ENCODE measurements at places on chromosomes 1 and 21.
A peak's percentile ranks its signal among the peaks of the same experiment; 100 is the strongest.

DNA sequence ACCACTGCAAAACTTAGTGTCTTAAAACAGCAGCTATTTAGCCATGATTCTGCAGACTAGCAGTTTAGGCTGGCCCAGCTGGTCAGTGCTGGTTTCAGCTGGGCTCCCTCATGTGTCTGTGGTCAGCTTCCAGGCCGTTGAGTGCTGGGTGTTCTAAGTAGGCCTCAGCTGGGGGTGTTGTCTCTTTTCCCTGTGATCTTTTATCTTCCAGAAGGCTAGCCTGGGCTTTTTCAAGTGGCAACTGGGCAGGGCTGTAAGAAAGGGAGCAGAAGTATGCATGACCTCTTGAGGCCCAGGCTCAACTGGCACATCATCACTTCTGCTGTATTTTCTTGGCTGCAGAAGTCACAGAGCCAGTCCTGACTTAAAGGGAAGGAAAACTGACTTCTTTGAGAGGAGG is 136.1 kb downstream of the KIF26B start:
- no peak overlapping the region for H3K27ac ChIP-seq
- no peaks in the 10 kb centered on the region for H3K36me3 ChIP-seq
- no peak overlapping the region for H3K4me3 ChIP-seq

- no peak overlapping the region for H3K27ac ChIP-seq
- H3K36me3 ChIP-seq = no peaks in the 10 kb centered on the region
- H3K27me3 ChIP-seq = no peaks in the 10 kb centered on the region
- H3K4me1 ChIP-seq = no peaks in the 10 kb centered on the region
Measured at GRCh38 chr1:33377756-33378155, 53.1 kb downstream of the PHC2 start.

DNA sequence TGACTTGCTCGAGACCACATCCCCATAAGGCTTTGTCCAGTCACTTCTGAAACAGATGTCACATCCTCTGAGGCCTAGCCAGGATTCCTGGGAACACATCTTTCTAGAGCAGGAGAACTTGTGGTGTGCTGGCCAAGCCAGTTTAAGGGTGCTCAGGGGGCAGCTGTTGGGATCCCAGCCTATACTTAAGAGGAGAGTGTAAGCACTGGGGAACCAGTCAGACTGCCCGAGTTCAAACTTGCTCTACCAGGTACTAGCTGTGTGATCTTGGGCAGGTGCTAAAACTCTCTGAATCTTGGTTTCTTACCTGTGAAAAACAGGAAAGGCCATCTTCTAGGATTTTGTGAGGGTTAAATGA is 15.6 kb upstream of the LY9 start:
- H3K4me3 ChIP-seq = no peak overlapping the region
- H3K27ac ChIP-seq = no peak overlapping the region
- no peaks in the 10 kb centered on the region for H3K36me3 ChIP-seq
- no peaks in the 10 kb centered on the region for H3K4me1 ChIP-seq
- no peaks in the 10 kb centered on the region for H3K27me3 ChIP-seq

GRCh38 chr21:36166705-36167104 is 10.1 kb downstream of the DOP1B start:
- no peaks in the 10 kb centered on the region for H3K27me3 ChIP-seq
- no peak overlapping the region for H3K27ac ChIP-seq
- H3K36me3 ChIP-seq = no peaks in the 10 kb centered on the region
- H3K4me3 ChIP-seq = no peak overlapping the region

- H3K4me3 ChIP-seq = no peak overlapping the region
- no peak overlapping the region for H3K27ac ChIP-seq
- no peak for DNase-seq
- no peaks in the 10 kb centered on the region for H3K36me3 ChIP-seq
Measured at GRCh38 chr1:184330875-184331274, 56.0 kb upstream of the C1orf21 start.

DNA sequence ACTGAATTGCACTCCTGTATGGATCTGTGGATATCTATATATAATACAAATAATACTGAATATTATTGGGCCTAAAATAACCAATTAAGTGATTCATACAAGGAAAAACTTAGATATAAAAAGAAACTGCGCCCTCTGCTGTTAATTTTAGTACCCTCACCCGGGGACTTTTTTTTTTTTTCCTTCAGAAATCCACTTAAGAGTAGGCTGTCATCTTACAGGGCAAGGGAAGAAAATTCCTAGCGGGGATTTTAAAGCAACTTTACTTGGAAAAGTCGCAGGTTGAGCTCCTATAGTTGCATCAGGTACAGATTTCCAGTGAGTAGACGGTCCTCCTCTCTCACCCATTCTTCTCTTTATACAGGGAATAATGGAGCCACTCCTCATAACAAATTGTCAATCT is 1.3 kb downstream of the NTNG1 start:
- no peak overlapping the region for H3K27ac ChIP-seq
- no peak overlapping the region for H3K4me3 ChIP-seq
- H3K36me3 ChIP-seq = no peaks in the 10 kb centered on the region
- DNase-seq = no peak

GRCh38 chr1:87766737-87767136 is 438.1 kb downstream of the LMO4 start:
- no peaks in the 10 kb centered on the region for H3K27me3 ChIP-seq
- no peak overlapping the region for H3K4me3 ChIP-seq
- H3K4me1 ChIP-seq = no peaks in the 10 kb centered on the region
- no peaks in the 10 kb centered on the region for H3K36me3 ChIP-seq
- no peak overlapping the region for H3K27ac ChIP-seq

GRCh38 chr1:89502042-89502441 is 22.6 kb upstream of the LRRC8B start:
- no peaks in the 10 kb centered on the region for H3K4me1 ChIP-seq
- no peaks in the 10 kb centered on the region for H3K36me3 ChIP-seq
- no peak for DNase-seq
- no peaks in the 10 kb centered on the region for H3K27me3 ChIP-seq

- H3K27ac ChIP-seq = no peak overlapping the region
- DNase-seq = no peak
- H3K4me1 ChIP-seq = no peaks in the 10 kb centered on the region
- H3K4me3 ChIP-seq = no peak overlapping the region
- no peaks in the 10 kb centered on the region for H3K36me3 ChIP-seq
Measured at GRCh38 chr1:242847390-242847993, 323.0 kb upstream of the PLD5 start.

- no peaks in the 10 kb centered on the region for H3K27me3 ChIP-seq
- no peak overlapping the region for H3K27ac ChIP-seq
- H3K36me3 ChIP-seq = no peaks in the 10 kb centered on the region
Measured at GRCh38 chr1:185568155-185569123, 165.8 kb upstream of the HMCN1 start.

DNA sequence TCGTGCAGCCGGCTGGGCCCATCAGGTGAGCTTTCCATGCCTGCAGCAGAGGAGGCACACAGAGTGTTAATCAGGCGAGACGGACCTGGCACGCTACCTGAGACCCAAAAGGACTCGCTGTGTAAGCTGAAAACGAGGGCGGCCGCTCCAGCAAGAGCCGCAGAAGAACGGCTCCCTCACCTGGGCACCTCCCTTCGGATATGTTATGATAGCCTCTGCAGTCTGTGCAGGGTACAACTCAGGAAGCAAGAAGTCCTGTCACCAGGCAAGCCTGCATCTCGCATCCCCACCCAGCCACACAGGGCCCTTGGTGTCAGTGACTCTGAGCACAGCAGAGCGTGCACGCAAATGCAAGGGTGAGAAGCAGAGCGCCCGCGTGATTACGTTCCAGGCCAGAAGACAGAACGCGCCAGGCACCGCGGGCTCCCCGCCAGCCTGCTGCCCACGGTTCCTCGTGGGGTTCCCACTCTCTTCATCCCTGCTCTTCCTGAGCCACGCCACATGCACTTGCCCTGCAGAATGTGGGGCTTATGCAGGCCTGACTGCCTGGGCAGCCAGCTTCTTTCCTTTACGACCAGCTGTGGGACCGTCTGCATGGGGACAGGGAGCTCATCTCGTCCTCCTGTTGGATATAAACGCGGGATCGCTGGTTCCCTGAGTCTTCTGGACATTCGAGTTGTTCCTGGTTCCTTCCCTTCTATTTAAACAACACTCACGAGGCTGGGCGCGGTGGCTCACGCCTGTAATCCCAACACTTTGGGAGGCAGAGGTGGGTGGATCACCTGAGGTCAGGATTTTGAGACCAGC is 20.2 kb upstream of the LRRC47 start:
- no peaks in the 10 kb centered on the region for H3K27me3 ChIP-seq
- DNase-seq = no peak
- H3K27ac ChIP-seq = no peak overlapping the region
- no peak overlapping the region for H3K4me3 ChIP-seq
- H3K4me1 ChIP-seq = no peaks in the 10 kb centered on the region
- H3K36me3 ChIP-seq = peaks cover 47% of the 10 kb centered on the region

- H3K36me3 ChIP-seq = no peaks in the 10 kb centered on the region
- H3K27ac ChIP-seq = no peak overlapping the region
- DNase-seq = no peak
- no peaks in the 10 kb centered on the region for H3K27me3 ChIP-seq
- peaks cover 25% of the 10 kb centered on the region for H3K4me1 ChIP-seq
Measured at GRCh38 chr1:1373815-1374588, 1.0 kb downstream of the AURKAIP1 start.

DNA sequence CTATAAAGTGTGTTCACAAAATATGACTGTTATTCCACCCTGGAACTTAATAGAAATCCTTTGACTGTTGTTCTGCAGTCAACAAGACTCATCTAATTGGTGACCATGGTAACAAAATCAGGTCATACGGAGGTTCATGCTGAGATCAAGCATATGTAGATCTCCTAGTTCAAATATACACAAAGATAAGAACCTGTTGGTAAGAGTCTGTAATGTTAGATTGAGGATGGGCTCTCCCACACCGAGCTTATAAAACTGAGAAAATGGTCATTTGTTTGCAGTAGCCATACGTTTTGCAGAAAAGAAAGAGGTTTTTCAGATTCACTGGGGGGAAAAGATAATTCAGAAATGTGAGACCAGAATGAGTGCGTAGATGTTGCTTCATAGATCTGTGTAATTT is 468.1 kb downstream of the RPS6KC1 start:
- no peak overlapping the region for H3K27ac ChIP-seq
- H3K4me3 ChIP-seq = no peak overlapping the region
- no peaks in the 10 kb centered on the region for H3K27me3 ChIP-seq
- no peak for DNase-seq
- H3K4me1 ChIP-seq = no peaks in the 10 kb centered on the region
- H3K36me3 ChIP-seq = no peaks in the 10 kb centered on the region

- no peak for DNase-seq
- H3K4me3 ChIP-seq = no peak overlapping the region
- H3K27me3 ChIP-seq = no peaks in the 10 kb centered on the region
- no peaks in the 10 kb centered on the region for H3K4me1 ChIP-seq
Measured at GRCh38 chr1:40300249-40300567, 16.9 kb downstream of the COL9A2 start.

GRCh38 chr1:225817611-225818061 is 7.7 kb downstream of the EPHX1 start:
- DNase-seq = no peak
- H3K27me3 ChIP-seq = no peaks in the 10 kb centered on the region
- H3K36me3 ChIP-seq = no peaks in the 10 kb centered on the region
- H3K4me3 ChIP-seq = no peak overlapping the region
- peak overlapping the region; percentile 91 for H3K27ac ChIP-seq
- peaks cover 88% of the 10 kb centered on the region for H3K4me1 ChIP-seq

- DNase-seq = no peak
- no peaks in the 10 kb centered on the region for H3K27me3 ChIP-seq
- H3K27ac ChIP-seq = no peak overlapping the region
- H3K4me3 ChIP-seq = no peak overlapping the region
- no peaks in the 10 kb centered on the region for H3K36me3 ChIP-seq
Measured at GRCh38 chr1:228341814-228342626, 64.6 kb downstream of the TRIM11 start.

DNA sequence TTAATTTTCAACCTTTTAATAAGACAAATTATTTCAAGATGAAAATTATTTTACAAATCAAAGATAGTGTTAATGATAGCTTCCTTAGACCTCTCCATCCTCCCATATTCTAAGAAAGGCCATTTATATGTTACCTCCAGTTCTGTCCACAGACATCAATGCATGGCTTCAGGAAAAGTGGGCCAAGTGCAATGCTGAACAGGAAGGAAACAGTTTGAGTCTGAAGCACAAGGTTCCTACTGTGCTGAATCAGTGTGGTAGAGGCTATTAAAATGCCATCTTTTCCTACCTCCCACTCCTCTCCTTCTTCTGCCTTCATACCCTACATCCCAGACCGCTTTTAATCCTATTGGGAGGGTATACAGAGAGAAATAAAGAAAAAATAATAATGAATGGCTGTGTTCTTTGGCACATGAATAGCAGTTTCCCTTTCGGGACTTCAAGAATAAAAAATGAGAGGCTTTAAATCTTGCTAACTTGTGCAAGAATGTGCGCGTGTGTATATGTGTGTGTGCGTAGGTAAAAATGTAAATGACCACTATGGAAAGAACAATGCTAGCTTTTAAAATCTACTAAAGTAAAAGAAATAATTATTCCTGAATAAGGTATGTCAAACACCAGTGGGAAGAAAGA is 62.6 kb upstream of the C1orf105 start:
- no peaks in the 10 kb centered on the region for H3K27me3 ChIP-seq
- peak overlapping the region; percentile 42 for H3K27ac ChIP-seq
- H3K36me3 ChIP-seq = no peaks in the 10 kb centered on the region
- H3K4me3 ChIP-seq = no peak overlapping the region
- peaks cover 3% of the 10 kb centered on the region for H3K4me1 ChIP-seq

DNA sequence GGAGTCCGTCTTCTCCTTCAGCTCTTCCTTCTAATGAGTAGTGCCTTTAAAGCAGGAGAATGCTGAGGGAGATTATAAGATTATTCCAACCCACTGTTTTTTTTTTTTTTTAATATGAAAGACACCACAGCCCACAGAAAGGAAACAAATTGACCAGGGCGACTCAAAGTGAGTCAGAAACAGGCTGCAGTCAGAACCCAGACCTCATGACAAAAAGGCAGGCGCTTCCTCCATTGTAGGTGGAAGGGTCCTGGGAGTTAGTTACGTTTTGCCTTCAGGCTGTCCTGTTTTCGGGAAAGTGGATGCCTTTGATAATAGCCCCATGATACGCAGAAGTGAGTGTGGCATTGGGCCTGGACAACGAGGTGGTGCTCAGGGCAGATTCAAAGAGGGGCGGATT is 21.0 kb downstream of the PLXNA2 start:
- no peaks in the 10 kb centered on the region for H3K27me3 ChIP-seq
- DNase-seq = no peak
- H3K36me3 ChIP-seq = no peaks in the 10 kb centered on the region
- no peaks in the 10 kb centered on the region for H3K4me1 ChIP-seq

DNA sequence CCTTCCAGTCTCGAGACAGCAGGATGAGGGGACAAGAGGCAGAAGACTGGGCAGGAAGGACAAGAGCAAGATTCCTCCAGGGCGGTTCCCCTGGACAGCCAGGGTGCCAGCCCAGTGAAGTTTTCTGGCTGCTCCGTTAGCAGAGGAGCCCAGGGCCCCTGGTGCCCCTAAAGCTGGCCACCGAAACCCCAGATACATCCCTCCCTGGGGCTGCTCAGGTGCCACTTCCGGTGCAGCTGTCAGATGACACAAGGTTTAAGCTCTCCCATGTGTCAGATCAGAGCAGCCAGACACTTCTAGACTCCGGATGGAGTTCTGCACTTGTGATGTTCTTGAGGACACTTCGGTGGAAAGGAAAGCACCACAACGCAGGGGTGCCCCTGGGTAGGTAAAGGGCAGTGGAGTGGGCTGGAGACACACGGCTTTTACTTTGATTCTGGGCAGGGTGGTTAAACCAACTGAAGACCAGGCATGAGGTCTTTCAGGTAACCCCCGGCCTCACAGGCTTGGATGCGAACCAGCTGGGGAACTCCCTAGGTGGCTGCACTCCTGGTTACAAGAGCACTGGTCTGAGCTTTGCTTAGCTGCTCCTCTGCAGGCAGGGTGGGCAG is 85.7 kb downstream of the ITPKB start:
- no peaks in the 10 kb centered on the region for H3K4me1 ChIP-seq
- no peak overlapping the region for H3K4me3 ChIP-seq
- H3K27ac ChIP-seq = peak overlapping the region; percentile 36
- DNase-seq = no peak
